ENCODE measurements at places on chromosomes 4 and X. TPM values are rescaled to one million over a fixed set of nuclear protein-coding genes. Genes with fewer than 3 reads are reported as not detected.

The METTL14 gene
- 26.5 TPM for total RNA-seq

The KIAA1210 gene
- not detected for total RNA-seq

The TIMP1 gene
- 139 TPM for total RNA-seq

The TMSB15B gene
- 5.7 TPM for total RNA-seq

DNA sequence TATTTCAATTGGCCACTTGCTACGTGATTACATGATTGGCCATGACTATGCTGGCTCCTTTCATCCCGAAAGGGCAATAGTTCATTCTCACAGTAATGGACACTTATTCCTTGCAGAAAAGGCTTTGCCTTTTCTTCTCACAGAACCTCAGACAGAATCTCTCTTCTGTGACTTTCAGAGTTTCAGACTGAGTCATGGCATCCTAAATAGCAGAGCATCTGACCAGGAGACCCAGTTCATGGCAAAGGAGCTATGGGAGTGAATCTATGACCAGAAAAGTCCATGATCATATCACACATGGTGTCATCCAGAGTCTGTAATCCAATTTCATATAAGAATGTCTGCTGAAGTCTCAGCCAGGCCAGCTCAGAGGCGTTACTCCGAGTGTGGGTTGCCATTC is 263.3 kb upstream of the CLNK start:
- DNase-seq, result peak; percentile 75

DNA sequence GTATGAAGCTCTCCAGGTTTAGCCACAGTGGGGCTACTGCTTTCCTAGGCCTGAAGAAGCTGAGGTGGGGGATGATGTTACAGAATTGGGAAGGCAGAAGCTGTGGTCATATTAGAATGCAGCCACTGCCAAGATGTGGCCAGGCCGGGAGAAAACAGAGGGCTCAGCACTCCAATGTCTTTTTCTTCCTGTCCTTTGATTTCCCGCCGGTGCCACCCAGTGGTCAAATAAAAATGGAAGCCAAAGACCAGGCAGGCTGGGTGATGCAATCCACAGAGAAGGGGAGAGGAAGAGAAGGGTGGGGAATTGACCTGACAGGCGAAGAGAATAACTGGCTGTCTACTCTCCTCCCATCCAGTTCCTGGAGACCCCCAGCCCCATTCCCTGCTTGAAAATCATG is 94.9 kb upstream of the SHISA3 start:
- no peak for DNase-seq
